Activated CD8-positive, alpha-beta memory T cell treated with anti-CD3 and anti-CD28 coated beads, Interleukin-2, amount 50 U/mL, for 48 hours (primary cell): ENCODE measurements at places on chromosomes 2 and 18.

DNA sequence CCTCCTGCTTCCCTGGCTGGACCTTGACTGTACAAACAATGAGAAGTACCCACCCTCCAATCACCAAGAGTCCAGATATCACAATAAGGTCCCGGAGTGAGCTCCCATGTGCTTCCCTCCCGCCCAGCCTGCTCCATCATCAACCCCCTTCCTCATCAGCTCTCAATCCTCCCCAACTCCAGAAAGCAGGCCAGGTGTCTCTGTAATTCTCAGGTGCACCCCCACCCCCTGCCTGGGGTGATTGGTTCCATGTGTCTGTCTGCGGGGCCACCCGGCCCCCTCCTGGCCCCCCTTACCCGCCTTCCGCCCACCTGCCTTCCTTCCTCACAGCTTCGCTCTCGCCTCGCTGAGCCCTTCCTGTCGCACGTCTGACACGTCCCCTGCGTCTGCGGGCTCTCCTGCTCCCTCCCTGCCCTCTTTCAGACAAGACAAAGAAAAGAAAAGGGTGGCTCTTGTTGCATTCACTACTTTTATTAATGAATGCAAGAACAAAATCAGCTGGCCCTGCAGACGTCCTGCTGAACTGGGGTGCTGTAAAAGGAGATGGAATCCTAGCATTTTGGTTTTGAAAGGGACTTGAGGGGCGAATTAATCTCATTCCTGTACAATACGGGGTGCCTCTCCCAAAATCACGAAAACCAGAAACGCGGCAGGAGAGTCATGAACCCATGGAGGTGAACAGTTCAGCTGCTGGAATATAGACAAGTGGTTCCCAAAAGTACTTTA is 26.5 kb upstream of the IGFBP2 start:
- peak; percentile 88 for DNase-seq

- no peak for DNase-seq
Observed at GRCh38 chr2:24214880-24215279, 40.0 kb downstream of the FAM228A start.

GRCh38 chr2:204325468-204325867 is 219.8 kb upstream of the PARD3B start:
- peak; percentile 56 for DNase-seq

- peak; percentile 88 for DNase-seq
Observed at GRCh38 chr2:120312860-120313694, 32.9 kb upstream of the INHBB start.

GRCh38 chr2:127634626-127635379 is 11.2 kb upstream of the GPR17 start:
- no peak for DNase-seq

DNA sequence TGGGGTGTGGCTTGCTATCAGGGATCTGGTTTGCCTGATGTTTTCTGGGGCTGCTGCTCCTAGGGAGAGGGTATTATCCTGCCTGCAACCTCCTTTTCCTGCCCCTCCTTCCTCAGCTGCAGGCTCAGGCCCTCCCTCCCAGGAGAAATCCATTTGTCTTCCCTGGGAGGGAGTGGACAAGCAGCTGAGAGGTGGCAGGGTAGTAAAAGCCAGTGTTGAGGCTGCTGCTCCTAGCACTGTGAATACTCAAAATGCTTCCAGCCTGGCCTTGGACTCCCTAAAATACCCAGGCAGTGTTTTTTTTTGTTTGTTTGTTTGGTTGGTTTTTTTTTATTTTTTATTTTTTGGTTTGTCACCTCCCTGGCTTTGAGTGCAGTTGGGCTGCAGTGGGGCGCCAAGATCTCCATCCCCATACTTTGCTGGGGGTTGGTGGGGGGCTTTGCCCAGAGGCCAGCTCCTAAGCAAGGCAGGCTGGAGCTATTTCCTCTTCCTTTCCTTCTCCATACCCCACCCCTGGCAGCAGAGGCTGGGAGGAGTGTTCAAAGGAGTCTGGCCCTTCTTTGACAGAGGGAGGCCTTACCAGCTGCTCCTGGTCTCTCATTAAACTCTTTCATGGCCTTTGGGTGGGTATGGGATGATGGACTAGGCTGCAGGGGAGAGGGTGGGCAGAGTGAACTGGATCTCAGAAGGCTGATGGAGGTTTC is 13.6 kb downstream of the HOXD3 start:
- no peak for DNase-seq

GRCh38 chr2:235677276-235677788 is 183.5 kb downstream of the AGAP1 start:
- no peak for DNase-seq

- no peak for DNase-seq
Observed at GRCh38 chr2:218717262-218717661, 6.6 kb downstream of the TTLL4 start.

DNA sequence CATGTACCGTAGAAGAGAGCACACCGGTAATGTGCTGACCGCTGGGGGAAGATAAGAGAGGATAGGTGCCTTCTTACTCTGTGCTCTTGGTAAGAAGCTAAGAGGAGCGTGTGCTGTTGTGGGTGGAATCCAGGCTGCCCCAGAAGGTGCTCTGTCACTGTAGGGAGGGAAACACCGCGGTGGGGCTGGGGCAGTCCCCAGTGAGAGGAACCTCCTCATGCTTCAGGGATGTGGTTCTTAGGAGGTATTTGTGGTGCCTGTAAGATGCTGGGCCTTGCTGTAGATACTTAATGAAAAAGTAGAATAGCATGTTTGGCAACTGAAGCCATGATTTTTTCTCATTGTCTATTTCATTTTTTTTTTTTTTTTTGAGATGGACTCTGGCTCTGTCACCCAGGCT is 1.1 kb downstream of the COLEC11 start:
- DNase-seq, result no peak
